Smooth muscle cell of the brain vasculature (primary cell): ENCODE measurements at places on chromosomes 5 and 9.

- DNase-seq: no peak
These were observed 8.7 kb upstream of the RANBP6 start for GRCh38 chr9:6024035-6024554.

GRCh38 chr9:80070071-80070742 is 498.4 kb downstream of the TLE4 start:
- no peak for DNase-seq

- DNase-seq: no peak
These were observed 58.8 kb upstream of the ANGPTL2 start for GRCh38 chr9:127181315-127181580.

- no peak for DNase-seq
These were observed 2.2 kb downstream of the LHX3 start for GRCh38 chr9:136202454-136203407.

GRCh38 chr9:114099669-114100270 is 678 bp upstream of the KIF12 start:
- DNase-seq: no peak

- DNase-seq: no peak
These were observed 826 bp downstream of the PAIP1 start for GRCh38 chr5:43555895-43556606.

- no peak for DNase-seq
These were observed 453.7 kb downstream of the LRRC70 start for GRCh38 chr5:63032343-63032742.

DNA sequence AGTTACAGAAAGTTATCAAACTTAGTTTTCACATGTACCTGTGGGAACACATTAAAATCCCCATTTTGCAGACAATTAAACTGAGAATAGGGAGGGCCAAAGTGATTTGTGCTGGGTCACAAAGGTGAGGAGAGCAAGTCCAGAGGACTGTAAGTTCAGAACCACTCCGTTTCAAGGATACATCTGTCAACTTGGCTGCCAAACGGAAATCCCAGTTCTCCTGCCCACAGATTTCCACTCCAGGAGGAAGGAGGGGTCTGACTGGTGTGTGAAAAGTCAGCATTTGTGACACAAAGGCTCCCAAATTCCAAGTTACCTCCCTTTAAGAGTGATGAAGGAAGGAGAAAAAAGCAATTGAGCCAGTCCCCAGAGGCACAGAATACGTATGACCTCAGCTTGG is 42.3 kb downstream of the PRELID2 start:
- DNase-seq: no peak

DNA sequence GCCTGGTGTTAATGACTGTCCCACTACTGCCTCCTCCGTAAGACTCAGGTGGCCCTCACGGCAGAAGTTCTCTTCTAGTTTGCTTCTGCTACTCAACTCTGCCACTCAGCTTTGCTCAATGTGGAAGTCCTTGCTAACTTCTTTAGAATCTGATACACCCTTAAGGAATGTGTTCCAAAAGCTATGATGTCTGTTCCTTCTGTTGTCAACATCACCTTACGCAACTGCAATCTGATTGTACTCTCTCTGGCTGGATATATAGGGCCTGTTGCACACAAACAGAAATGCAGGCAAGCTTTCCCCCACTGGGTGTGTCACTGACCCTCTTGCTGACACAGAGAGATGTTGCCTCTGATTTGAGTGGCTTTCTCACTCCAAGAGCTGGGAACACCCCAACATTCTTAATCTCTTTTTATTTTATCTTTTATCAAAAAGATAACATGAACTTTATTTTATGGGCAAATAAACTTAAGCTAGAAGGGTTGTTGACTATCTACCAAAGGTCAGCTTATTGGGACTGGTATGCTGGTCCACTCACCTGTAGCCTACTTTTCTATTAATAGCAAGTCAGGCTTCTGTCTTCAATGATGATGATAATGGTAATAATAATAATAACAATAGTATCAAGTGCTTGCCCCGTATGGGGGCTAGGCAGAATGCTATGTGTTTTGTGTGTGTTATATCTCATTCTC is 25.2 kb downstream of the TMEM252 start:
- no peak for DNase-seq

GRCh38 chr5:115450741-115451140 is 93.8 kb downstream of the FEM1C start:
- DNase-seq: no peak

DNA sequence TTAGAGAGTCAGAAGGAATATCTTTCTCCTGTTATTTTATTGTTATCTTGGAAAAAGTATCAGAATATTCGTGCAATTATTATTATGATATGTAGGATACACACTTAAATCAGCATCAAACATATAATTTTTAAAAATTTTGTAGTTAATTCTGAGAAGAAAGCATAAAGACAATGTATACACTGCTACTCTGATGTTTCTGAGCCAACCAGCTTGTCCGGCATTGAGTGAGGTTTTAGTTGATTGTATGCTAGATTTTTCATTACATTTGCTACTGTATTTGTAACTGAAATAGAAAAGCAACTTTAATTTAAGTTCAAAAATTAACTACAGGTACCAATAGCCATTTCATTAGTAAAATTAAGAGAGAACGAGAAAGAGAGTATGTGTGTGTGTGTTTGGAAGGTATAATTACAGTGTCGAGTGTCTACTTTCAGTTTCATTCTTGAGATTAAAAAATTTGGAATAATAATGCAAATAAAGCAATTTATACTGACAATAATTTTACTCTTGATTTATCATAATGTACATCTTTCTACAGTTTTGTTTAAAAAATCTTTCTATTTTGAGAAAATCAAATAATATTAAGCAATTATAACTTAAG is 160.4 kb upstream of the CDH12 start:
- DNase-seq: no peak

- DNase-seq: no peak
These were observed 762 bp downstream of the SNCAIP start for GRCh38 chr5:122312591-122313406.

GRCh38 chr5:175741556-175741955 is 83.7 kb downstream of the HRH2 start:
- DNase-seq: no peak

DNA sequence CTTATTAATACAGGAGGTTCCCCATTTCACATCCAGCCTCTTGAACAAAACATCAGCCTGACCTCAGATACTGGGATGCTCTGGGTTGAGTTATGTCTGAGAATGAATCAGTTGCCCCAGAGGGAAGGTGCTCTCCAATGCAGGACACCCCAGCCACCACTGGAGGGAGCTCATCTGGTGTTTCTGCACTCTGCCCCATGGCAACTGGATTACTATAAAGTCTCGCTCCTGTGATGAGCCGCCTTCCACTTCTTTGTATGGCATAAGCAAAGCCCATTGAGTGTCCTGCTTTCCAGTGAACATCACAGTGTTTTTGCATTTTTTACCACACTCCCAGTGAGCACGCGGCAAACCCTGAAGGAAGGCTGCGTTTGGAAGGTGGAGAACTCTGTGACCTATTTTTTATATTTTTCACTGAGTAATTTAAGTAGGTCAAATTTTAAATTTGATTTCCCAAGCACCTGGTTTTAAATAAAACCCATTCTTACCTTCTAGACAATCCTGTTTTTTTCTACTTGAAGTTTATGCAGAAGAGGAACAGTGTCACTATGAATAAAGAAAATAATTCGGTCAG is 176.9 kb upstream of the WWC1 start:
- DNase-seq: no peak

DNA sequence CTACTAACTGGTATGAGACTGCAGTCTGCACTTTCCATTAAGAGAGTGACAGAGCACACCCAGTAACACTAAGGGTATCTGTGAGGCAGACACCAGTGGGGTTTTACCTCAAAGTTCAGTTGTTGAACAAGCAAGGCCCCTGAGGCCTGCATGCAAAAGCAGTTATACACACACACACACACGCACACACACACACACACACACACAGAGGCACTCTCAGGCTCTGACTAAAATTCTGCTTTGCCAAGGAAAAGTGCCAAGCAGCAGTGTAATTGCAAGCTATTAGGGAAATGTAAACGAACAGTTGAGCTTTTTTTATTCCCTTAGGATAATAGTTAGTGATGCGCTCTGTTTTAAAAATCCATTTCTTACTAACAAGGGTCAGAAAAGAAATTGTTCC is 377.1 kb downstream of the SPOCK1 start:
- DNase-seq: no peak

- DNase-seq: no peak
These were observed 31.5 kb downstream of the OLFML2A start for GRCh38 chr9:124808246-124808956.

DNA sequence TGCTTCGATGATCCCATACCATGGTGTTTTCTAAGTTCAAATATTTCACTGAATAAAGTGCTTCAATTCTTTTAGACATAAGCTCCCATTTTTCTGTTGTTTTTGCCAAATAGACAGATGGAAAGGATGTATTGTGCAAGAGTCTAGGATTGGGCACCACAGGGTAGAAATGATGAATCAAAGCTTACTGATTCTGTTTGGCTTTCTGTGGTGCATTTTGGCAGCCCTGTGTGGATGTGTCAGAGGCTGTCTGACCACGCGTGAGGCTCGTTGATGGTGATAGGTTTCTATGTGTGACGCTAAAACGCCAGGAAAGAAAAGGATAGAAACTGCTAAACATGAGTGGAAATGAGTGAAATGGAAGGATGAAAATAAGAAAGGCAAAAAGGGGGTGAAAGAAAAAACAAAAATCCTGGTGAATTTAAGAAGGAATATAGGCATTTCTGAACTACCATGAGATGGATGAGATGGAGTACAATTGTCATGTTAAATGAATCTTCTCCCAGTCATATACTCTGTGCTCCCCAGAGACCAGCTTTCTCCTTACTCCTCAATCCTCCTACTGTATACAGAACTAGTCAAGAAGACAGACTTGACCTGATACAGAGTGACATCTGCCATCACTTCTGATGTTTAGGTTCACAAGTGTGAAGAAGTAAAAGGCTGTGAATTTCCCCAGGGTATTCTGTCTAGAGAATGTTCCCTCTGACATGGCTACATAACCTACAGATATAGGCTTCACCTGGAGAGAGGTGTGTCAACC is 54.4 kb downstream of the ANKH start:
- DNase-seq: peak; percentile 83

DNA sequence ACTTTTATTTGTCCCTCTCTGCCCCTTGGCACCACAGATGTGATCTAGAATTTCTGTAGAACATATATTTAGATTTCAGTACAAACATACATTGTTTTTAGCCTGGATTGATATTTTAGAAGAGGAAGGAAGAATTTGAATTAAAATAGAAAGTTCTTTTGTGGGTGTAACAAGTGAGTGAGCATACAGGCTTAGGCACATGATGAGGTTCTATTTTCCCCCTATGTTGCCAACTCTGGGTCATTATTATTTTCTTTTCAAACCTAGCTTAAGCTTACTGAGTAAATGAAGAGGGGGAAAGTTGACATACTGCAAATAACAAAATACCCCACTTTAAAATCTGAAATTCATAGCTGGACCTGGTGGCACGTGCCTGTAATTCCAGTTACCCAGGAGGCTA is 102.9 kb downstream of the GCNT1 start:
- DNase-seq: no peak

DNA sequence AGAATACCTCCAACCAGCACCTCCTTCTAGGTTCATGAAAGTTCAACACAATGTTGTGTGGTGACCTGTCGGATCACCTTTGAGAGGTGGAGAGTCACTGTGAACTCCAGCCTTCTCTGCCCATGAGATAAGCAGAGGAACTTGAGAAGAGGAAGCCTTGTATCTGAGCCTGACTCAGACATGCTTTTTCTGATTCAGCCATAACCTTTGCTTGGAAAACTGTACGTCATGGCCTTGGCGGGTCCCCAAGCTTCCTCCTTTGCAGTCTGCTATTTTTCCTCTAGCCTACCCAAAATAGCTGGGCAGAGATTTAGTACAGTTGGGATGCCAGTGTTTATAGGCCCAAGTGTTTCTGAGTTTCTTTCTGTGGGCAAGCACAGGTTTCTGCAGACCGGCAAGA is 274.7 kb downstream of the CETN3 start:
- DNase-seq: no peak

DNA sequence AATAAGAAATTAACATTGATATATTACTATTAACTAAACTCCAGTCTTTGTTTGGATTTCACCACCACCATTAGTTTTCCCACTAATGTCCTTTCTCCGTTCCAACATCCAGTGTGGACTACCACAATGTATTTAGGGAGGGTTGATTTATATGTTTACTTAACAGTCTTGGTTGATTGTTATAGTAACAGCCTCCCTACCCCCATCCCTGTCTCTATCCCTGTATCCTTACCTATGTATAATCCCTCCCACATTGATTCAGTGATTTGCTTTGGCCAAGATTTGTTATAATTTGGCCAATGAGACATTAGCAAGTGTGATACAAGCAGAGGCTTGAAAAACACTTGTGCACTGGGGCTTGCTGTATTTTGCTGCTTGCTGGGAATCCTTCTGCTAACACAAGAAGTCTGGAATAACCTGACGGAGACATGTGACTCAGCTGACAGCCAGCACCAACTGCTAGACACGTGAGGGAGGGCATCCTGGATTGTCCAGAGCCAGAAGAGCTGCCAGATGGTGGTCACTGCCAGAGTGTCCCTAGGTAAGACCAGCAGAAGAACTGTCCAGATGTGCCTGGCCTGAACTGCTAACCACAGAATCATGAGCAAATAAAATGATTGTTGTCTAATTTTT is 51.2 kb upstream of the TCF7 start:
- DNase-seq: no peak

- no peak for DNase-seq
These were observed 20.1 kb downstream of the RCL1 start for GRCh38 chr9:4812858-4813257.

GRCh38 chr5:55497712-55498111 is 37.1 kb downstream of the PLPP1 start:
- no peak for DNase-seq

- no peak for DNase-seq
These were observed 274.9 kb downstream of the ARHGAP26 start for GRCh38 chr5:143045062-143045461.

- no peak for DNase-seq
These were observed 17.7 kb downstream of the POU5F2 start for GRCh38 chr5:93723681-93724080.

- DNase-seq: no peak
These were observed 89.9 kb upstream of the TXNDC8 start for GRCh38 chr9:110427497-110428104.

- DNase-seq: no peak
These were observed 452.2 kb downstream of the KDM4C start for GRCh38 chr9:7209990-7210389.

DNA sequence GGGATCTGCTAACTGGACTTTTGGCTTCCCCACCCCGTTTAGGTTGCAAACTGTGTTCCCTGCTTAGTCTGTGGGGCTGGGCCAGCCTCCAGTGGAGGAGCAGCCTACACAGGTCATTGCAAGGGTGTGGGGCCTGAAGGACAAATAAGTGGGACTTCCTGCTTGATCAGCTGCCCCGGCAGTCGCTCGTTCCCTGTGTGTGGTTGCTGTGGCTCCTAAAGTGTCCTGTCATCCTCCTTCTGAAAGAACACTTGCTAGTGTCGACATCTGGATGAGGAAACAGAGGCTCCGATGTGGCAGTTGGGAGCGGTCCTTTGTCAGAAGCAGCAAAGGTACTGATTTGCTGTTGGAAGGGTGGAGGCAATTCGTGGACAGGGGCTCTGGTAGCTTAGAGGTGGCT is 88.9 kb upstream of the TBCA start:
- DNase-seq: no peak
